Activated CD4-positive, alpha-beta T cell treated with anti-CD3 and anti-CD28 coated beads, Interleukin-2, amount 50 U/mL, for 4 hours (primary cell): ENCODE measurements at places on chromosomes 12 and 14.
A peak's percentile ranks its signal among the peaks of the same experiment; 100 is the strongest.

DNA sequence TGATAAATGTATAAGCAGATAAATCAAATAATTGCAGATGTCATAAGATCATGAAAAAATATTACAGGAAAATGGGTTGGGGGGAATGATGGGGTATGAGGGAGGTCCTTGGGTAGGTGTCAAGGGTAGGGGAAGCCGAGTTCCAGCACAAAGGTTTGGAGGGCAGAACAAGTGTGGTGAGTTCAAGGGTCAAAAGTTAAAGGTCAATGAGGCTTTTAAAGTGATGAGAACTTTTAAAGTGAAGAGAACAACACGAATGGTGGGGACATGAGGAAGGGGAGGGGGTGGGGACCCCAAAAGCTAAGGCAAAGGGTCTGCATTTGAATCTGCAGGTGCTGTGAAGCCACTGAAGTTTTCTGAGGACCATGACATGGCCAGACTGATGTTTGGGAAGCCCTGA, 200.6 kb upstream of the NOS1 start:
- DNase-seq, result no peak

- DNase-seq, result no peak
Observed at GRCh38 chr14:42565556-42565955, 958.9 kb downstream of the LRFN5 start.

DNA sequence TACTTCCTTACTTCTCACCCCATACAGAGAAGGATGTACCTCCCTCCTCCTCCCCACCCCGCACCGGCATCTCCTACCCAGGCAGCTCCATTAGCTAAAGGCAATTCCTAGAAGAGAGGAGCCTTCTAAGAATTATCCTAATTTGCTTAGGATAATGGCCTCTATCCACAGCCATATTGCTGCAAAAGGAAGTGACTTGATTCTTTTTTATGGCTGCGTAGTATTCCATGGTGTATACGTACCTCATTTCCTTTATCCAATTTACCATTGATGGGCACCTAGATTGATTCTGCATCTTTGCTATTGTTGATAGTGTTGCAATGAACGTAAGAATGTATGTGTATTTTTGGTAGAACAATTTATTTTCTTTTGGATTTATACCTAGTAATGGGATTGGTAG, 189.7 kb downstream of the PCNX1 start:
- no peak for DNase-seq

- no peak for DNase-seq
Observed at GRCh38 chr14:97916100-97916499, 1118.9 kb downstream of the VRK1 start.

GRCh38 chr12:45775964-45776363, 46.5 kb downstream of the ARID2 start:
- DNase-seq, result no peak

DNA sequence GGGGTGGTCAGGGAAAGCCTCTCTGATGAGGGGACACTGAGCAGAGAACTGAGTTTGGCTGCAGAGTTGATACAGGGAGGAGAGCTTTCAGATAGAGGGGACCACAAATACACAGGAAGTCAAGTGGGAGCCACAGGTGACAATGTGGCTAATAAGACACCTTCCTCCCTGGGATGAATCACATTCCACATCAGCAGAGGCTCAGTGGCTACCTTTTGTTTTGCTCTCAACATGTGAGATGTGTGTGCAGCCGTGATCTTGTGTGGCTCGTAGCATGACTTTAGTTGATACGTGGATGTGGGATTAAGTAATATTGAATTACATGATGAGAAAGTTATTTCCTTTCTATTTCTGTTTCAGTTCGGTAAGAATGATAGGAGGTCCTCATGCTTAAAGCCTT, 7.5 kb downstream of the CRADD start:
- DNase-seq, result no peak

GRCh38 chr14:58428118-58428683, 682 bp downstream of the KIAA0586 start:
- DNase-seq, result no peak

DNA sequence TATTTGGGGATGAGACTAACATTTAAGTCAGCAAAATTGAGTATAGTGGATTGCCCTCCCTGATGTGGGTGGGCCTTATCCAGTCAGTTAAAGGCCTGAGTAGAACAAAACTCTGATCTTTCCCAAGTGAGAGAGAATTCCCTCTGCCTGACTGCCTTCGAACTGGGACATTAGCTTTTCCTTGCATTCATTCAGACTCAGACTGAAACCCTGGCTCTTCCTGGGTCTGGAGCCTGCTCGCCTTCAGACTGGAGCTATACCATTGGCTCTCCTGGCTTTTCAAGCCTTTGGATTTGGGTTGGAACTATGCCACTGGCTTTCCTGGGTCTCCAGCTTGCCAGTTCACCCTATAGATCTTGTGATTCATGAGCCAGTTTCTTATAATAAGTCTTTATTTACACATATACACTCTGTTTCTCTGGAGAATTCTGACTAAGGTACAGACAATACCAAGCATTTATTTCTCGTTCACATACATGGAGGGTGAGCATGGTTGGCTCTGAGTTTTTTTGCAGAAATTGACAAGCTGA, 296.5 kb downstream of the ERC1 start:
- no peak for DNase-seq

DNA sequence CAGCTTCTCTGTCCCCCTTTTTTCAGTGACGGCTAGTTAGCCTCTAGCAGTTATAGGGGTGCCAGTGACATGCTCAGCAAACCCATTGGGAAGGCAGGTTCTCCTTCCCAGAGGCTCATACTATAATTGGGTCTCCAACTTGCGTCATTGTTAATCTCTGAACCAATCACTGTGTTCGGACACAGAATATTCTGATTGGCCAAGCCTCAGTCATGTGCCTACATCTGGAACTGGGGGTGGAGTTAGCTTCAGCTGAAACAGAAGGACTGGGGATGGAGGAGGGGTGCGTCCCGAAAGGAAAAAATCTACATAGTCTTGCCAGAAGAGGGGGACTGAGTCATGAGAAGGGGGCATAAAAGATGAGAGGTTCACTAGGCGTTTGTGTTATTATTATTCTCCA, 165.6 kb downstream of the SUDS3 start:
- no peak for DNase-seq

DNA sequence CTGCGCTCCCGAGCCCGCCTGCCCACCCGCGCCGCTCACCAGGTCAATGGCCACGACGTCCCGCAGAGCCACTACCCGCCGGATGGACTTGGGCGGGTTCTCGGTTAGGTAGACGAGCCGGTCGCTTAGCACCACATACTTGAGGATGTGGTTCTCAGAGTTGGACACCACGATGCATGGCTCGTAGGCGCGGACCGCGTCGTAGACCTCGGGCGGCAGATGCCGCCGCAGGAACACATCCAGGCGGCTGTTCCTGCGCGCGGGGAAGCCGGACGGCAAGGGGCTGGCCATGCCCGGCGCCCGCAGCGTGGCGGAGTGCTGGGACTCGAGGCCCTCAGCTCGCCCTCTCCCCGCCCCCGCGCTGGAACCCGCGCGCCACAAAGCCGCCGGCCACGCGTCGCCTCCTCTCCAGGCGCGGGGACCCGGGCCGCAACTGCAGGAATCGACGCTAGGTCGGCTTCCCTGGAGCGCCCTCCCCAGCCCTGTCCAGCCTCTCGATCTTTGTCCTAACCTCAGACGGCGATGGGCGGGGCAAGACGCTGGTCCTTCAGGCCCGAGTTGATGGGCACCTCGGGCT, at the start of gene C12orf56:
Gene C12orf56, minus strand, starts transcription at position 484 of the 577 bp plus-strand sequence. Its CDS starts 193 bp downstream, at position 291.
- DNase-seq, result no peak

DNA sequence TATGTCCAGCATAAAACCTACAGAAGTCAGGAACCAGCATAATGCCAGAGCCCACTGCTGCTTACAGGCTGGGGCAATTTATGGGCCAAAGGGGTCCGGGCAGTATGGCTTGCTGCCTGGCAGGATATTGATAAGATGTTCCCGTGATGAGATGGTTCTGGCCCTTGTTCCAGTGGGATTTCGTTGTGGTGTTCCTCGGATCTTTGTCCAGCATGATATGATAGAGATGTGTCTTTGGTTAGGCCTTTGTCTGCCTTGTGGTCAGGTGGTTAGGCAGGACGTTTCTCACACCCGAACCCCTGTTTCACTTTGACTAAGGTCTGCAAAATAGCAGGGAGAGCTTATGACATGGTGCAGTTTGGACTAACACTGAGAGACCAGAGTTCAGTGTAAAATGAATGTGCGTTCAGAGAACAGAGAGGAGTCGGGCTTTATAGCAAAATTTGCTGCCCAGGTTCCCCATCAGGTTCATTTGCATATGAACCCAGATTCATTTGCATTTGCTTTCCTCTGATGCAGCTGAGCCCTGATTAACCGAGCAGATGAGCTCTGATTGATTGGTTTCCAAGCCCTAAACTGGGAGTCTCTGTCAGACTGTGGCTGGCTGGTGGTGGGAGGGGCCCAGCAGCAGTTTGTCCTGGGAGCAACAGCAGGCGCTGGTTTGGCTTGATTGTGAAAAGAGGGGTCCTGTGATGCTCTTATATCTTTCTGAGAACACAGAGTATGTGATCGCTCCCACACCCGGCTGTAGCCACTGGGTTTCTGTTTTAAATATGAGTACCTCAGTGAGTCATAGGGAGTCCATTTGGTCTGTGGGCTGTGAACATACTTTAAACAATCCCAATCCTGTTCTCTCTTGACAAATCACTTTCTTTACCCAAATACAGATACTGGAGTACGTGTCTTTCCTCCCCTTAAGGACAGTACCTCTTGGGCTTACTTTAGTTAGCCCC, 156.3 kb upstream of the PZP start:
- DNase-seq, result no peak

GRCh38 chr12:106914796-106915634, 40.7 kb upstream of the TMEM263 start:
- no peak for DNase-seq

- no peak for DNase-seq
Observed at GRCh38 chr12:42129595-42130204, 15.0 kb downstream of the GXYLT1 start.

DNA sequence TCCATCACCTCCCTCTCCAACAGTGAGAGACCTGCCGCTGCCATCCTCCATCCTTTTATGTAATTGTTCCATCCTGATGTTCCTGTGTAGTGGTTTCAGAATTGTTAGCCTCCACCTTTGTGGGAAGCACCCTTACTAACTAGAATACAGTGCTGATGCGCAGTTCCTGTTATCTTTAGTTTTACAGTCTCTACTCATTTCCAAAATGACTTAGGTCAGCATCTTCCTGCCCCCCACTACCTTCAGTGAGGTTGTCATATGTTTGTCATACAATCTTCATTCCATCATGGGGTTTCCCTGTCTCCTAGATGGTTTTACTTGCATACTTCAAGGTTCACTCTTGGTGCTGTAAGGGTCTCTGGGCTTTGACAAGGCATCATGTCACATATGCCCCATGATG, 69.8 kb downstream of the EML1 start:
- no peak for DNase-seq

- no peak for DNase-seq
Observed at GRCh38 chr12:87140262-87140661, 884.1 kb upstream of the MGAT4C start.

DNA sequence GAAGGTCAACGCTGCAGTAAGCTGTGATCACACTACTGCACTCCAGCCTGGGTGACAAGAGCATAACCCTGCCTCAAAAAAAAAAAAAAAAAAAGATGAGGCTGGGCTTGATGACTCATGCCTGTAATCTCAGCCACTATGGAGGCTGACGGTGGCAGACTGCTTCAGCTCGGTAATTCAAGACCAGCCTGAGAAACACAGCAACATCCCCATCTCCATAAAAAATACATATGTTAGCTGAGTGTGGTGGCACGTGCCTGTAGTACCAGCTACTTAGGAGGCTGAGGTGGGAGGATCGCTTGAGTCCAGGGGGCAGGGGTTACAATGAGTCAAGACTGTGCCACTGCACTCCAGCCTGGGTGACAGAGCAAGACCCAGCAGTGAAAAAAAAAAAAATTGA, 50.4 kb downstream of the GXYLT1 start:
- DNase-seq, result peak; percentile 8

DNA sequence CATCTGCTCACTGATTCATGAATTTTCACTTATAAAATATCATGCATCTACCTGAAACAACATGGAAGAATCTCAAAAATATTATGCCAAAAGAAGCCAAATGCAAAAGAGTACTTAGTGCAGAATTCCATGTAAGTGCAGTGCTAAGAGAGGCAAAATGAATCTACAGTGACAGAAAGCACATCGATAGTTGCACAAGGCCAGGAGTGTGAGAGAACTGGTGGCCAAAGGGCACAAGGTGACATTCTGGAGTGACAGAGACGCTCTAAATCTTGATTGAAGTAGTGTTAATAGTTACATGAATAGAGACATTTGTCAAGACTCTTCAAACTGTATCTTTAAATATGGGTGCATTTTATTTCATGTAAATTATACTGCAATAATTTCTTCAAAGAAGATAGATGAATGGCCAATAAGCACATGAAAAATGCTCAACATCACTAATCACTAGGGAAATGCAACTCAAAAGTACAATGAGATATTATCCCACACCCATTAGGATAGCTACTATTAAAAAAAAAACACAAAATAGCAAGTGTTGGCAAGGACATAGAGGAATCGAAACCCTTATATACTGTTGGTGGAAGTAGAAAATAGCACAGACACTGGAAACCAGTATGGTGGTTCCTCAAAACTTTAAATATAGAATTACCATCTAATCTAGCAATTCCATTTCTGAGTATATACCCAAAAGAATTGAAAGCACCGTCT, 71.7 kb upstream of the KICS2 start:
- no peak for DNase-seq

- DNase-seq, result no peak
Observed at GRCh38 chr12:27424631-27425230, 21.8 kb upstream of the SMCO2 start.

DNA sequence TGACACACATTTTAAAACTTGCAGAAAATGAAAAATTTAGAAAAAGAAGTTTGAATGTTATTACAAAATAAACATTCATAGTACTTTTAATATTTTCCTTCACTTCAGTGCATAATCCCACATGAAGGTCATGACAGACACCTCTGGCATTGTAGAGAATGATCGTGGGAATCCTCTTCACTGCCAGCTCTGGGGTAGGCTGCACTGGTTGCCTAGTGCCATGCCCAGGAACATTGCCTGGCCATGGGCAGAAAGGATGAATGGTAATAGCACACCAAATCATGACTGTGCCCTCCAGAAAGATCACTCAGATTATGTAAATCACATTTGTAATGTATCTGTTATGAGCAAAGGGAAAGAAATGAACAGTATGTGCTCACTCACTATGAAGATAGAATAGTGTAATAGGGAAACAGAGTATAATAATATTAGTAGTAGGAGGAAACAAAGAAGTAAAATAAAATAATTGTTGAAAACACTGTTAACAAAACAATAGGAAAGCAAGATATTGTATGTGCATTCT, 161.6 kb downstream of the PLCZ1 start:
- no peak for DNase-seq
